Sigmoid colon (tissue), 7 donors: ENCODE measurements at places on chromosomes 2 and 18. TPM values are rescaled to one million over a fixed set of nuclear protein-coding genes. Genes with fewer than 3 reads are reported as not detected.

DNA sequence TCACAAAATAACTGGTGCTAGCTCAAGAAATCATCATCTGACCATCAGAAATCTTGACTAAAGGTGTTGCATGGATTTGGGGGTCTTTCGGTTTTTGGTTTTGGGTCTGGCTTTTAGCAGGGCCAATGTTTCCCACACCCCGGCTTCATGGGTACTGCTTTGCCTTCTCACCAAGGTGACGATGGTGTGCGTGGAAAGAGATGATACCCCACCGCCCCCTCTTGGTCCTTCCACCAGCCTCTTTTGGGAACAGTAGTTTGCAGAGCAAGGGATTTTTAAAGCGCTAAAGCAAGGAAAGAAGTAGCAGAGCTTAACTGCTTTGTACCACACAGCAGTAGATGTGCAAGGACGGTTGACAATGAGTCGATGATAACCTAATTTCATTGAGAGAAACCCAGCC, 42.3 kb downstream of the BOLA3 start:
- H3K36me3 ChIP-seq: peaks cover 5% of the 10 kb centered on the region
- DNase-seq: no peak
- H3K4me1 ChIP-seq: no peaks in the 10 kb centered on the region
- no peak overlapping the region for H3K27ac ChIP-seq
- H3K4me3 ChIP-seq: no peak overlapping the region

The FAM124B gene
- polyA plus RNA-seq: 0.67 TPM

GRCh38 chr2:28522481-28522880, 26.6 kb downstream of the PLB1 start:
- no peaks in the 10 kb centered on the region for H3K27me3 ChIP-seq
- H3K36me3 ChIP-seq: no peaks in the 10 kb centered on the region
- H3K4me3 ChIP-seq: no peak overlapping the region
- no peak for DNase-seq

DNA sequence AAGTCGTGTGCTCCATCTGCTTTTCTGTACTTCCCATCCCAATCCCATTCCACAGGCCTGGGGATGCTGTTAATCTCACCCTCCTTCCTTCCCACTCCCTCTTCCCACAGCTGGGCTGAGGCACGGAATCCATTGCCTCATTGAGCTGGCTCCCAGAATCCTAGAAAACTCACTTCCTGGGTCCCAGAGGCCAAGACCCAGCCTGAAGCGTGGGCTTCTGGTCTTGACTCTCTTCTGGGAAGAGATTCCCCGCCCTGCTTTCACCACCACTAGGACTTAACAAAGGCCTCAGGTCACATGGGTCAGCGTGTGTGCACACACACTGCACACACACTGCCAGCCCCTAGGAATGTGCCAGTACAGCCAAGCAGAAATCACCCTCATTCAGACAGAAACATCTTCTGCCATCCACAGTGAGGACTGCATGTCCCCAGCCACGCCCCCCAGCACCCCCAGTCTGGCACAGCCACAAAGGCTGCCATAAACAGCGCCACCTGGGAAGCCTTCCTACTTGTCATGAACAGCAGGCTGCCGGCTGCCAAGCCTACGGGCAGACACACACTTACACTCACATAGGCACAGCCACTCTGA, 165.8 kb downstream of the TNS1 start:
- peak overlapping the region; percentile 85 for H3K27ac ChIP-seq
- H3K27me3 ChIP-seq: no peaks in the 10 kb centered on the region
- H3K4me1 ChIP-seq: no peaks in the 10 kb centered on the region
- H3K36me3 ChIP-seq: peaks cover 56% of the 10 kb centered on the region
- H3K4me3 ChIP-seq: no peak overlapping the region
